Stimulated activated naive CD8-positive, alpha-beta T cell treated with anti-CD3 and anti-CD28 coated beads, Interleukin-15, amount 100 ng/mL, for 72 hours (primary cell): ENCODE measurements at places on chromosomes 3 and 15.

- DNase-seq: no peak
Observed at GRCh38 chr3:124257336-124257864, 265.5 kb upstream of the ROPN1 start.

- peak; percentile 43 for DNase-seq
Observed at GRCh38 chr3:5011555-5012256, 32.5 kb downstream of the BHLHE40 start.

DNA sequence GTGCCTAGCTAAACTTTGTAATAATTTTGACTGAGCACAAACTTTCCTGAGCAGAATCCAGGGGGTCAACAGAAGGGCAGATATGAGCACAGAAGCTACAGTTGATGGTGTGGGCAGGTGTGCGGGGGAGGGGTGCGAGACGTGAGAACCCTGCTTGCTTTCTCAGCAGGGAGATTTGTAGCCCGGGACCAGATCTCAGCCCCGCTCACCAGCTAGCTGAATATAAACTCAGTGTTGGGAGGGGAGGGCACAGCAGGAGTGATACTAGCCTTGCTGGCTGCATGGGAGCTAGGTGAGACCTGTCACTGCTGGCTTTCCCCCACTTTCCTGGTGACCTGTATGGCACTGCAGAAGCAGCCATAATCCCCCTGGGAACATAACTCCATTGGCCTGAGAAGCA lies 83.4 kb downstream of the CLDN1 start:
- DNase-seq: no peak

DNA sequence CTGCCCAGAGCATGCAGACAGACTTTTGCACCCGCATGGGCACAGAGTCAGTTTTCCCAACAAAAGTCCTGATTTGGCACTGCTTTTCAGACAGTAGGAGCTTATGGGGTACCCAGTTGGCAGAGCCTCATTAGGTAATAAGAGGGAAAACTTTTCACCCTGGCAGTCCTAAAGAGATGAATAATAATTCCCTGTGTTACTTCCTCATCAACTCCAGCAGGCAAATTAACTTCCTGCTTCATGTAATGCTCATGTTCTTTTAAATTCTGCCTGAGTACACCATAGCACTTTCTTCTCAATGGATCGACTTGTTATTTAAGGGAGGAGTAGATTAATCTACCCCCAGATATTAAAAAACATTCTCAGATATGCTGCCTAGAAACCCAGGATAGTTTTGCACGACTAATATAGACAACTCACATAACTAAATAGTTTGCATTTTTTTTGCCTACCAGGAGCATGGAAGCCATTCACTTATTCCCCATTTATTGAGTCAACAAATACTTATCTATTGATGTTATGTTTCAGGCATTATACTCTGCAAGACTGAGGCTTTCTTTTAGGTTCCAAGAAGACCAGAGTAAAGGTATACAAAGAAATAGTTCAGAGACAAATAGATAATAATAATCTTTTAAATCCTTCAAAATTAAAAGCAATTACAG lies 214.5 kb downstream of the KCNMB2 start:
- no peak for DNase-seq

DNA sequence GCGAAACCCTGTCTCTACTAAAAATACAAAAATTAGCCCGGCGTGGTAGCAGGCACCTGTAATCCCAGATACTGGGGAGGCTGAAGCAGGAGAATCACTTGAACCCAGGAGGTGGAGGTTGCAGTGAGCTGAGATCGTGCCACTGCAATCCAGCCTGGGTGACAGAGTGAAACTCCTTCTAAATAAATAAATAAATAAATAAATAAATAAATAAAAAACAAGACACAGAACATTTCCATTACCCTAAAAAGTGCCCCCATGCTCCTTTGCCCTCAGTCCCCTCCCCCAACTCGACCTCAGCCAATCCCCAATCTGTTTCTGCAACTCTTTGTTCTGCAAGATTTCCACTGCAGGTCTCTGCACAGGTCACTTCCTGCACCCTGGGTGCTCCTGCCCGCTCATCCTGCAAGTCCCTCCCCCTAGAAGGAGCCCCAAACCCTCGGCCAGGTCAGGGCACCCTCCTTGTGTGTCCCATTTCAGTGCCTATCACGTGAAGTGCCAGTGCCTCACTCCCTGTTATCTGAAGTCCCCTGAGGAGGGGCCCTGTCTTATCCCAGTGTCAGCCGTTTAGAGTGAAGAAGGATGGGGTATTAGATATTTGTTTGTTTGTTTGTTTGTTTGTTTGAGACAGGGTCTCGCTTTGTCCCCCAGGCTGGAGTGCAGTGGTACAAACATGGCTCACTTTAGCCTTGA lies 1.1 kb downstream of the FAM240A start:
- DNase-seq: no peak

- DNase-seq: no peak
Observed at GRCh38 chr3:4774531-4774930, 204.7 kb upstream of the BHLHE40 start.

GRCh38 chr3:2246873-2247648 lies 148.4 kb downstream of the CNTN4 start:
- DNase-seq: no peak

DNA sequence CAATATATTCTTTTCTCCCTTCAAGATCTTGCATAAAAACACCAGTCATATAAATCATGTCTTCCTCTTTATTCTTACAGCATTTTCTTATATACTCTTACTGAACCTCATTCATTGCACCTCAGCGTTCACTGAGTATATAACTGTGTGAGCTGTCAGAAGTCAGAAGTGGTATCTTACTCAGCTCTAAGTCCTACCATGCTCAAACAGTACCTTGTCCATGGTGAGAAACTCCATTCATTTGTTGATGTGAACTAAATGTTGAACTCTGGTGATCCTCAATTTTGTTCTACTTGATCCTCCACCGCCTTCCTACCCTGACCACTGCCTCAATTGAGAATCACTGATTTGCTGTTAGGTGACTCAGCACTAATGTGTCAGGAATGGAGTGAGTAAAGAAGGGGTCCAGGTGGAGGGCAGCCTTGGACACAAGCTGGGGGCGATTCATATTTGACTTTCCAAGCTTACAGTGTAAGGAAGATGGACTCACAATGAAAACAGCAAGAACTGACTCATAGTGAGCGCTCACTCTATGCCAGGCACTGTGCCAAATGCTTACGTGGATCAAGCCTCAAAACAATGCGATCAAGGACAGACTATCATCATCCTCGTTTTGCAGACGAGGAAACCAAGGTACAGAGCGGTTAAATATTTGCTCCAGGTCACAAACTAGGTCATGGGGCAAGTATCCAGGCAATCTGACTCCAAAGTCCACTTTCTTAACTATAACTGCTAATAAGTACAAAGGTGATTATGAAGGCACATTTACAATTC lies 13.5 kb upstream of the ZFYVE19 start:
- DNase-seq: no peak

GRCh38 chr3:108486338-108486737 lies 24.1 kb downstream of the MYH15 start:
- DNase-seq: no peak

GRCh38 chr15:71610728-71611552 lies 199.4 kb upstream of the NR2E3 start:
- no peak for DNase-seq

DNA sequence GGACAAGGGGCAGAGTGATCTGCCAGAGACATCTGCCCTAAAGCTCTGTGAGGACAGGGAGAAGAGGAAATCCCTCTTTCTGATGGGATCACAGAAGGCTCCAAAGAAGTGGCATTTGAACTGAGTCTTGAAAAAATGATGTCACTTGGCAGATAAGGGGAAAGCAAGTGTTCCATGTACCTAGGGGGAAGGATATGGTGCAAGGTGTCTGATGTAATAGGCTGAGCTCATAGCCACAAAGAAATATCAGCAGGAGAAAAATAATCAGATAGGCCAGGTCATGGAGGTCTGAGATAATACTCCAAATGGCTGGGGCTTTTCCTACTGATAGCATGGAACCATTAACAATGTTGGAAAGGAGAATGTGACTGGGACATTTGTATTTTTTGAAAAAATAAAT lies 468.4 kb upstream of the MDFIC2 start:
- no peak for DNase-seq

- no peak for DNase-seq
Observed at GRCh38 chr3:147620906-147621305, 211.7 kb downstream of the ZIC1 start.

DNA sequence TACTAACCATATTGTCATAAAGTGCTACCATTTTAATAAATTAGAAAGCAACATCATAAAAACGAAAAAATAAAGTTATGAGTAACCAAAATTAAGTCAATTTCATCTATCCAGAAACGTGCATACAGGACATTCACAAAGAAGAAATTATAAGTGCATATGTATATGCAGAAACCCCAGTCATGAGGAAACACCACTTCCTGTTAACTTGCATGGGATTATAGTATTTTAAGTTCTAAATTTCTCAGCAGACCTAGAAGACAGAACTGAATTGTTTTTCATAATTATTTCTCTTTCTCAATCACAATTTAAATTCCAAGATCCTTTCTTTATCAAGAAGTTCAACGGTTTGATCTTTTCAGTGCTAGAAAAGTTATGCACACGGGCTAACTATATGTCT lies 1.4 kb upstream of the KBTBD8 start:
- no peak for DNase-seq

- DNase-seq: no peak
Observed at GRCh38 chr3:185724251-185724650, 100.6 kb downstream of the IGF2BP2 start.

DNA sequence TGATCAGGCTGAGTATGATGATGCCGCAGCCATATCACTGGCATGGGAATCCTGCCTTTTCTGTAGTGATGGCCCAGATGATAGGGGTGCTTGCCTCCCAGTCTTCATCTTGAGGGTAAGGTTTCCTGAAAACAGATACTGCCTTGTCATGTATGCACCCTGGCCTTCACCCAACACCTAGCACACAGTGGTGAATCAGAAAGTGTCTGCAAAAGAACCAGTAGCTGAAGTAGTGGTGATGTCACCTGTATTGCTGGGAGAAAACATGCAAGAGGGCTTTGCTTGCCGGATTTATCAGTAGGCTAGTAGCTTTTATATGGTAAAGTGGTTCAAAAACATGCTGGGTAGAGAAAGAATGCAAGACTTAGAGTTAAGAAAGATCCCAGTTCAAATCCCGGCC lies 419.8 kb upstream of the WNT5A start:
- no peak for DNase-seq

- DNase-seq: no peak
Observed at GRCh38 chr3:18233987-18234716, 191.0 kb downstream of the SATB1 start.

DNA sequence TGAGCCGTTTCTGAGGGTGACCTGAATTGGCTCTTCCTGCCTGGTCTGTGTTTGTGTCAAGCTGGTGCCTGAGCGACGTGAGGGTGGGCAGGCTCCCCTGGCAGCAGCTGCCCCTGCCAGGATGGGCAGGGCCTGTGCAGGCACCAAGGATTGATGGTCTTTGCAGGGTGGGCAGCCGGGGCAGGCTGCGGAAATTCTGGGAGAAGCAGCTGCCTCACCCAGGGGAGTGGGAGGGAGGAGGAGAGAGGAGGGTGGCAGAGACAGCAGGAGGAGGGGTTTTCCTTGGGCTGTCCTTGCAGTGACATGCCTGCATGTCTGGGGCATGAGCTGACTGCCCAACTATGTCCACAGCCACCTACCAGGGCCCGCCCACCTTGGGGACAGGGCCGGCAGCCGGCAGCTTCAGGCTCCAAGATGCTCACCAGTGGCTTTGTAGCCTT lies 27.9 kb upstream of the SLC6A6 start:
- DNase-seq: no peak

DNA sequence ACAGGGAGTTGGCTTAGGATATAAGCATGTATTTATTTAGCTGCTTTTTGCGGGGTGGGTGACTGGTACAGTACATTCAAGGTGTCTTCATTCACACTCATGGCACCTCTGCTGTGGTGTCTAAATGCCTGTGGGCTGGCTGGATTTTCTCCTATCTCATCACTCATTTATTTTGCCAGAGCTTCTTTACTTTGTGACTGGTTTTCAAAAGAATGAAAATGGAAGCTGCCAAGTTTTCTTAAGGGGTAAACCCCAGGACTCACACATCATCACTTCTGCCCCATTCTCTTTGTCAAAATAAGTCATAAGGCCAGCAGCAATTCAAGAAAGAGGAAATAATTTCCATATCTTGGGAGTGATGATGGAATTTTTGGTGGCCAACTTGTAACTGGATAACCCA lies 493.4 kb upstream of the ALCAM start:
- no peak for DNase-seq

- no peak for DNase-seq
Observed at GRCh38 chr3:48697952-48698351, 12.2 kb upstream of the NCKIPSD start.

GRCh38 chr15:47301481-47301880 lies 415.8 kb upstream of the SEMA6D start:
- DNase-seq: no peak

DNA sequence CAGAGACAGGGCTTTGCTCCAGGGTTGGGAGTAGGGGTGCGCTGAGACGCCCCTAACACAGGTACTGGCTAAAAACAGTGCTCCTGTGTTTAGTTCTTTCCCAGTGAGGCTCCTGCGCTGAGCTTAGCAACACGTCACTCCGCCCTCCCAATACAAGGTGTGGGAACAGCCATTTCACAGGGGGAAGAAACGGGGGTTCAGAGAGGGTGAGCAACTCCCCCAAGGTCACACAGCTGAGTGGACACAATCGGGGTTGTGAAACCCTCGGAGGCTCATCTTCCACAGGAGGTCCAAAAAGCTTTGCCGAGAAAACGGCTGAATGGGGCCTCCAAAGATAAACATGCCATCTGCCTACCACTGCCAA lies 628 bp downstream of the PRRT3 start:
- DNase-seq: no peak

- no peak for DNase-seq
Observed at GRCh38 chr3:61646851-61647525, 85.6 kb downstream of the PTPRG start.

- DNase-seq: no peak
Observed at GRCh38 chr3:122880624-122881023, 85.8 kb downstream of the SLC49A4 start.

- no peak for DNase-seq
Observed at GRCh38 chr3:177578488-177578887, 381.2 kb upstream of the TBL1XR1 start.

DNA sequence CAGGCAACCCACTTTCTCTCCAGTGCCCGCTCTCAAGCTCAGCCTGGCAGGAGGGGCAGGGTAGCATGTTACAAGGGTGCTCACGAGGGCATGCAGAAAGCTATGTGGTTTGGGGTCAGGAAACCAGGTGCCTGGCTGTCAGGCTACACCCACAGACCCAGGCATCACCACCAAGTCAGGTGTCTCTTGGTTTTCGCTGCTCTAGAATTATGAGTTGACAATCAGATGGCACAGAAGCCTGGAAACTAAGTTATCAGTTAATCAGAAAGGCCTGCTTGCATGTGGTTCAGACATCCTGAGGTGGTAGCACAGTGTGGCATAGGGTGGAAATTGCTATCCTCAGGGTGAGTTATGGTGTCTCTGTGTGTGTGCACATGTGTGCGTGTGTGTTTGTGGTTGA lies 16.2 kb upstream of the CCR9 start:
- DNase-seq: peak; percentile 40
